ENCODE measurements at places on chromosomes 13 and 19. TPM values are rescaled to one million over a fixed set of nuclear protein-coding genes. Genes with fewer than 3 reads are reported as not detected.

KIR2DL4 gene
- total RNA-seq: not detected

DNA sequence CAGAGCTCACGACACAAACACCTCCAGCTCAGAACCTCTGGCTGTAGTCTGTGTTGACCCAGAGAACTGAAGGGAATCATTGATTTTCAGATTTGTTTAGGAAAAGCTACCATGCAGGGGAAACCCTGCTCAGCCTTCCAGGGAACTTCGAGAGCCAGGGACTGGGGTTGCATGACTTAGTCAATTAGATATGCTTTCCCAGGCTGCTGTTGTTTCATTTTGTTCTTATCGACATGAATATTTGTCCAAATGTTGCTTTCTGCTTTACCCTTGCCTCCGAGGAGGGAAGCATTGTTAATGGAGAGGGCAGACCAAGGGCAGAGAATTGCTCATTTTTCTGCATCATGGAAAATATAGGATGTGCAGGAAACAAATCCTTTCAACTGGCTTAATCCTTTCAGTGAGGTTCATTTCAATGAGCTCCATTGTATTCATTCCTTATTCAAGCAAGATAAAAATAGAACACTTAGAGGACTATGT lies 82.5 kb downstream of the KLF5 start:
- DNase-seq: no peak

DNA sequence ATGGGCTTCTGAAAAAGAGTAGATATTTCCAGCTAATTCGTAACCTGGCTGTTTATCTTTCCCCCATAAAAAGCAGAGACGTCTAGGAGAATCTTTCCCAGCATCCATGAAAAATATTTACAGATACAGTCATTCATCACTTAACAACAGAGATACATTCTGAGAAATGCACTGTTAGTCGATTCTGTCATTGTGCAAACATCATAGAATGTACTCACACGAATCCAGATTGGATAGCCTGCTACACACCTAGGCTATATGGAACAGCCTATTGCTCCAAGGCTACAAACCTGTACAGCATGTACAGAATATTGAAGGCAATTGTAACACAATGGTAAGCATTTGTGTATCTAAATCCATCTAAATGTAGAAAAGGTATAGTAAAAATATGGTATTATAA lies 530.2 kb upstream of the NBEA start:
- DNase-seq: peak; percentile 52

DNA sequence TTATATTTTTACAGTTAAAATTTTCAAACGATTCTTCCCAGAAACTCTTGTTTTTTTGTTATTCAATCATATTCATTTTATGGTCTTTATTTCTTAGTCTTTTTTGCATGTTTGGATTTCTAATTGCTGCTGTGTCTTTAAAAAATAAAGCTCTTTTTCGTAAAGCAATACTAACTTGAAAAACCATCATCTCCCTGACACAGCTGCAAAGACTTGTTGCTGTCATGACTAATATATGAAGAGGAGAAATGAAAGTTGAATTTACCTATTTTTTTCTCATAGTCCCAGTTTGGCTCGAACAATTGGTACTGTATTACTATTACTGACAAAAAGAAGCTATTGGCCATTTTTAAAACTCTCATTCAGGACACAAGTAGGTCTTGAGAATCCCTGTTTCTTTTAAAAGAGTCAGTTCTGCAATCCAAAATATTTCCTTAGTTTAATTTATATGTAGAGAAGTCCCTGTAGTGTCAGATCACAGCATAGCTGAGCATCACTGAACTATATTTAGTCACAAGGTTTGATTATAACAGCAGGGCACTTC lies 12.1 kb upstream of the SPART start:
- no peak for DNase-seq

All from bronchial epithelial cell (primary cell).